ENCODE measurements at places on chromosomes 4 and X.

GRCh38 chr4:174669270-174669669, 147.0 kb upstream of the HPGD start:
- no peak for DNase-seq

- no peak for DNase-seq
Observed at GRCh38 chrX:21662761-21663160, 4.6 kb upstream of the KLHL34 start.

- DNase-seq: no peak
Observed at GRCh38 chrX:148371291-148371690, 129.1 kb upstream of the AFF2 start.

GRCh38 chrX:107731831-107732502, 43.6 kb downstream of the TSC22D3 start:
- DNase-seq: peak; percentile 69

DNA sequence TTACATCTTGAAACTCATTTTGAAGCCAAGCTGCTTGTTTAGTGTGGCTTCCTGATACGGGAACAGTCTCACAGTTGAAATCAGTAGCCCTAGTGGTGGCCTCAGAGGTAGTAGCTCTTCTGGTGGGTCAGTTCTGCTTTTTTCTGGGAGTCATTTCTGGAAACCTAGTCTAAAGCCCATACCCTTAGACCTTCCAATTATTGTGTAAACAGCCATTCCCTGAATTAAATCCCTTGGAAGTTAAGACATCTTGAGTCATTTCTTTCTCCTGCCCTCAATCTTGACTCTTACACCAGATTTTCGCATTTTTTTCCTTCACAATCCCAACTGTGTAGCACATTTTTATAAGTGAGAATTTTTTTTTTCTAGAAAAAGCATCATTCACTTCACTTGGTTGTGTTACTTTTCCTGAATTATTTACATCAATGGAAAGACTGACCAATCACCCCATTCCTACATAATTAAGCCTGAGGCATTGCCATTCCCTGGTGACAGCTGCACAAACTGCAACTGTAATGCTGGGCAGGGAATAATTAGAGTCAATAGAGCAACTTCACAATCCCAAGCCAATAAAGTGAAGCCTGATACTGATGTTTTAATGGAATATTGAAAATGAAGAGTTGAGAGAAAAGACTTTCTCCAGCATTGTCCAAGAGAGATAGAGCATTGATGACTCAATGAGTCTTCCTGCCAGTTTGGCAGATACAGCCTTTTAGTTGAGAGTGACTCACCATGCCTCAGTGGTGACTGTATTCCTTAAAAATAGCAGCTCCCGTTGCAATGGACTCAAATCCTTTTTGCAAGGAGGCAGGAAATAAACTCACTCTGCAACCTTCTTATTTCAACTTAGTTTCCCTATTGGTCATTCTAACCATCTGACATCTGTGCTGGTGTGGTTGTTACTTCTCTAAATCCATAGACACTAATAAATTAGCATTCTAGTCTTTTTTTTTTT, 13.0 kb upstream of the SEPSECS start:
- DNase-seq: peak; percentile 27

DNA sequence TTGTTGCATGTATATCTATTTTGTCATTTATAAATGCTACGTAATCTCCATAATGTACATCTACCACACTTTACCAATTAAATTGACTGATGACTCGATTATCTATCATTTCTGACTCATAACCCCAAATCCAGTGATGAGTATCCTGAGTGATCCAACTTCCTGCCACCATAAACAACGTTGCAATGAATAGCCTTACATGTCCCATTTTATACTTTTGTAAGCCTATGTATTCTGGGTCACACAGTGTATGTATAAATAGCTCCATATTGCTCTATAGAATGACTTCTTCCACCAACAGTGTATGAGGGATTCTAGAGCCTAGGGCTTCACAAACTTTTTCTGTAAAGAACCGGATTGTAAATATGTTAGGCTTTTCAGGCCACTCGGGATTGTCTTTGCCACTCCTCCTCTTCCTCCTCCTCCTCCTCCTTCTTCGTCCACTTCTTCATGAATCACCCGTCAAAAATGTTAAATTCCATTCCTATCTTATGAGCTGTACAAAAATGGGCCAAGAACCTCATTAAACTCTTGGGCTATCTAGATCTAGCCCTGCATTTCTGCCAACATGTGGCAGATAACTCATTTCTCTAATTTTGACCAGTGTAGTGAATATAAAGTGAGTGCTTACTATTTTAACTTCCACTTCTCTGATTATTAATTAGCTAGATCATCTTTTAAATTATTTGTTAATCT, 672.2 kb upstream of the AMOT start:
- DNase-seq: no peak

DNA sequence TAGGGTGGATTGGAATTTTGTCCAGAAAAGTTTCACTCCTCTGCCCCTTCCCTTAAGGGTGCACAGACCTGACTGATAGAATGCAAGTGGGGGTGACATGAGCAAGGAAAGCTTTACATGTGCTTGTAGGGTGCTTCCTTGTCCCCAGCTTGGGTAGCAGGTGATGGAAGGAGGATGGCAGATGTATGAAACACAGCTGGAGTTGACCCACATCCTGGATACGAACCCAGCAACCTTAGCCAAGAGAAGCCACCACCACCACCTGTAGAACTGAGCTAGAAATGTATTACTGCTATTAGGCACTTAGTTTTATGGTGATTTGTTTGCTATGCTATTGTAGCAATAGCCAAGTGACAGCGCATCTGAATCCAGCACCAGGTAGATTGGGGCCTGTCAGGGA, 227.4 kb downstream of the HS3ST1 start:
- no peak for DNase-seq

Measured in hematopoietic multipotent progenitor cell treated with erythropoietin and hydrocortisone succinate and interleukin-3 and kit ligand, for 6 days (in vitro differentiated cells).